ENCODE measurements at places on chromosomes 1 and 21. TPM values are rescaled to one million over a fixed set of nuclear protein-coding genes. Genes with fewer than 3 reads are reported as not detected.

DNA sequence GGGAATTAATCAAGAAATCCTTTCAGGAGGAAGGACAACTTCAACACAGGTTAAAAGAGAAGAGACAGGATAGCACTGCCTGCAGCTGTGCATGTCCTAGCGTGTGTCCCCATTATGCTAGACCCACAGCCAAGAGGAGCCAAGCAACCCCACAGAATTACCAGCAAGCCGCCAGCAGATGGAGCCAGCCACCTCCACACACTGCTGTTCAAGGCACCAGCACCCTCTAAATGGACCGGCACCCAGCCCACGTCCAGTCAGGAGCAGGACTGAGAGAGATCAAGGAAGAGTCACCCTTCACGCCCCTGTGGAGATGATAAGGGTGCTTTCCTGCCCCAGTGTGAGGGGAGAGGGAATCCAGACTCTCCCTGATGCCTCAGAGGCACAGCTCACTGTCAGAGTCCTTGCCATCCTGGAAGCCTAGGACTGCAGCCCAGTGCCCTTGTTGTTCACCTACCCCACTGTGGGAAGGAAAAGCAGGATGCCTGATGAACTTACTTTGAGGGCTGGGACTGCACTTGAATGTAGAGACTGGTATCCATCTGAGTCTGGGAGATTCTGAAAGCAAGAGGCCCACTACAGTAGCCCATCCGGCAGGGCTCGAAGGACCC is 37.1 kb upstream of the CTTNBP2NL start:
- no peaks in the 10 kb centered on the region for H3K36me3 ChIP-seq
- H3K27me3 ChIP-seq, result no peaks in the 10 kb centered on the region
- DNase-seq, result peak; percentile 37
- H3K4me3 ChIP-seq, result no peak overlapping the region

- no peak overlapping the region for H3K27ac ChIP-seq
- no peaks in the 10 kb centered on the region for H3K27me3 ChIP-seq
- DNase-seq, result no peak
- H3K36me3 ChIP-seq, result peaks cover 5% of the 10 kb centered on the region
- no peak overlapping the region for H3K4me3 ChIP-seq
These were observed 80.6 kb downstream of the GON4L start for GRCh38 chr1:155776414-155776813.

- no peaks in the 10 kb centered on the region for H3K4me1 ChIP-seq
- no peaks in the 10 kb centered on the region for H3K36me3 ChIP-seq
- H3K4me3 ChIP-seq, result no peak overlapping the region
- H3K27me3 ChIP-seq, result no peaks in the 10 kb centered on the region
These were observed 467.2 kb downstream of the TTLL7 start for GRCh38 chr1:83531521-83532309.

DNA sequence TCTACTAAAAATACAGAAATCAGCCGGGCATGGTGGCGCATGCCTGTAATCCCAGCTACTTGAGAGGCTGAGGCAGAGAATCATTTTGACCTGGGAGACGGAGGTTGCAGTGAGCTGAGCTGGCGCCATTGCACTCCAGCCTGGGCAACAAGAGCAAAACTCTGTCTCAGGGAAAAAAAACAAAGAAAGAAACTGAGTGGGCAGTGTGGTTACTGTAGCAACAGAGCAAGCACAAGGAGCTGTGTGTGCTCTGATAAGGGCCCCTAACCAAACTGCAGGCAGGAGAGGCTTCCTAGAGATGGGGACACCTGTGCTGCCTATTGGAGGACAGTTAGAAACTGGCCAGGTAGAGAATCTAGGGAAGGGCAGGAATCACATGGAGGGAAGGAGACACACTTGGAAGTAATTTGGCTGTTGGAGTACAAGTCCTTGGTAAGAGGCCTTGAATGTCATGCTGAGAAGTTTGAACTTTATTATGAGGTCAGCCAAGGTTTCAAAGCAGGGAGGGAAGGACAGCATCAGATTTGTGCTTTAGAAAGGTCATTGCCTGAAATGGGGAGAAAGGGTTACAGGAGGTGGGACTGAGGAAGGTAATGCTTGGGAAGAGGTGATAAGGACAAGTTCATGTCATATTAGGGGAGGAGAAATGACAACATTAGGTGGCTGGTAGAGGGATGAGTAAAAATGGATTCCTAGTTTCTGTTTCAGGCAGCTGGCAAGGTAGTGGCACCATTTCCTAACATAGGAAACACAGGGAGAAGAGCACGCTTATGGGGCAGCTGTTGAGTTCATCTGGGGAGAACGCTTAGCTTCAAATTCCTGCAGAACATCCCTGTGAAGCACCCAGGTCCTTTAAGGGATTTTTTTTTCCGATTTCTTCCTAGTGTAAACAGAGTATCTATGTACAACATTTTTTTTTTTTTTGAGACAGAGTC is 69.2 kb upstream of the ARTN start:
- H3K4me1 ChIP-seq, result peaks cover 2% of the 10 kb centered on the region
- no peak overlapping the region for H3K4me3 ChIP-seq
- H3K36me3 ChIP-seq, result no peaks in the 10 kb centered on the region
- H3K27ac ChIP-seq, result no peak overlapping the region

GRCh38 chr1:177442584-177442983 is 271.8 kb downstream of the BRINP2 start:
- no peak for DNase-seq
- H3K27ac ChIP-seq, result no peak overlapping the region
- no peaks in the 10 kb centered on the region for H3K4me1 ChIP-seq
- H3K27me3 ChIP-seq, result no peaks in the 10 kb centered on the region
- no peak overlapping the region for H3K4me3 ChIP-seq
- H3K36me3 ChIP-seq, result no peaks in the 10 kb centered on the region

Gene TFAP2E
- 1.0 TPM for total RNA-seq

Measured in kidney (tissue), 22 donors.